ENCODE measurements at places on chromosomes 3 and 15. TPM values are rescaled to one million over a fixed set of nuclear protein-coding genes. Genes with fewer than 3 reads are reported as not detected.

GRCh38 chr3:139974809-139975425 is 39.9 kb downstream of the CLSTN2 start:
- no peaks in the 10 kb centered on the region for H3K27me3 ChIP-seq
- DNase-seq: no peak
- H3K4me3 ChIP-seq: no peak overlapping the region

The PPCDC gene
- polyA plus RNA-seq: 8.0 TPM

GRCh38 chr3:54988838-54989630 is 61.2 kb upstream of the LRTM1 start:
- no peak overlapping the region for H3K4me3 ChIP-seq
- H3K4me1 ChIP-seq: peaks cover 3% of the 10 kb centered on the region
- peak; percentile 85 for DNase-seq
- H3K36me3 ChIP-seq: no peaks in the 10 kb centered on the region

DNA sequence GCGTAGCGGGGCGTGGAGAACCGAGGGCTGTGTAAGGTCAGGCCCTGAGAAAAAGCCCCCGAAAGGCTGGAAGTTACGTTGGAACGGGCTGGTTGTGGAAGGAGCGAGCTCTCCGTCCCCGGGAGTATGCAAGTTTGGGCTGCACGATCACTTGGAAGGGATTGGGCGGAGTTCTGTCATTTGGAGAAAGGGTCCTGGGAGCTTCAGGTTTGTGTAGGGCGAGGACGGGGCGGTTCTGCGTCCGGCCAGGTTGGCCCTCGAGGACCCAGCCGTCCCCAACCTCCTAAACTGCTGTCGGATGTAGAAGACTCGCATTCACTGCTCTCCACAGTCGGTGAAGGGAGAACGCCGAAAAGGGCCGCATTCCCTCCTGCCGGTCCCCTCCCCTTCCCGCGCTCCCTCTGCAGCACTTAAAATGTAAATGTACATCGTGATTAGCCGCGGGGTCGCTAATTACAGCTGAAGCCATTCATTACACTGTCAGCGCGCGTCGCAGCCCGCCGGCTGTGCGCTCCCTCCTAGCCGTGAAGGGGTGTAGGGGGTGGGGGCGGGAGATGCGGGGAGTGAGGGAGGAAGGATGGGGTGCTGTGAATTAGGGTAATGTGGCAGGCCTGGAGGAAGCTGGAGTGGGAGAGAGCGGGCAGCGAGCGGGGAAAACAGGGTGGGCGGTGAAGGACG is 2.5 kb upstream of the RPP25 start:
- H3K27me3 ChIP-seq: peaks cover 14% of the 10 kb centered on the region
- H3K36me3 ChIP-seq: no peaks in the 10 kb centered on the region
- no peak overlapping the region for H3K27ac ChIP-seq
- H3K4me1 ChIP-seq: no peaks in the 10 kb centered on the region

DNA sequence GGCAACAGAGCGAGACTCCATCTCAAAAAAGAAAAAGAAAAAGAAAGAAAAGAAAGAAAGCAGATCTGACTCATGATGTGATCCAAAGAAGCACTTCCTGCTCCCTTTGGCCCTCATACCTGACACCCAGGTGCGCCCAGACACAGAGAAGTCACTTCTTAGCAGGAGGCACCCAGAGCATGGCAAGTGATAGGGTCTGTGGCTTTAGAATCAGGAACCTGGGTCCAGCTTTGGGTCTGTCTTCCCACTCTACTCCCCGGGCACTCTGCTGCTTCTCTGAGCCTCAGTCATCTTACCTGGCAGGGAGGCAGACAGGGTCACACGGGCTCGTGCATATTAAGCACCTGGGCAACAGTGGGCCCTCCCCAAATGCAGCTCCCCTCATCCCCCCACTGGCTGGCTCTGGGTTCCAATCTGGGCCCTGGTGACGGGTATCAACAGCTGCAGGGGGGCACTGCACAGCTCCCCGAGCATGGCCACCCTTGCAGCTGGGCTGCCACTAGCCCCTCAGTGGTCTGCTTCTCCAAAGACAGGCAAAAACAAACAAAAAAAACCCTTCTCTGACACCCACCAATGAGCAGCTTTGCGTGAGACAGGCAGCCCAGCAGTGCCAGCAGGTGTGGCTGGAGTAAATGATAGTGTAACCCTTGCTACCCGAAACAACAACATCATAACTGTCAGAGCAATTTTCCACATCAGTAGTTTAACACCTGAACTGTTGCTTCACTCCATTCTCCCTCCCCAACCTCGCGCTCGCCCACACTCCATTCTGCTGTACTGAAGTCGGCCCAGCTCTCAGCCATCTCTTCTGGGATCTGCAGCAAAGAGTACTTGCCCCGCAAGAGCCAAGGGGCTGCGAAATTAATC is 99.8 kb downstream of the MEGF11 start:
- H3K36me3 ChIP-seq: no peaks in the 10 kb centered on the region
- H3K27me3 ChIP-seq: peaks cover 5% of the 10 kb centered on the region
- H3K4me1 ChIP-seq: no peaks in the 10 kb centered on the region
- no peak overlapping the region for H3K27ac ChIP-seq

DNA sequence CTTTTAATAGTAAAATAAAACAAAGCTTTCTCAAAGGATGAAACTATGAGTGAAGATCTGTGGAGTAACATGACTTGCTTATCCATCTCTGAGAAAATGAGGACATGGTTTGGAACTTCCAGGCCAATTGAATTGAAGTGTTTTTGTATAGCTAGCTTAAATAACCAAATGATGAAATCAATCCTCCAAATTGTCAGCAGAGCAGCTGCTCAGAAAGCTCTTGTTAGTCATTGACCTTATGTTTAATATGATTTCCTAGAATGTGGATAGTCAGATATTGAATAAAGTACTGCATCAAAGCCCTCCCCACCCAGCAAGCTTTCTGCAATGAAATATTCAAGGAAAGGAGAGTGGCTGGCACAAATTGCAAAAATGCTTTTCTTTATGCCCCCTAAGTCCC is 437.2 kb downstream of the MFSD1 start:
- no peak overlapping the region for H3K27ac ChIP-seq
- no peaks in the 10 kb centered on the region for H3K36me3 ChIP-seq
- no peak overlapping the region for H3K4me3 ChIP-seq
- no peaks in the 10 kb centered on the region for H3K27me3 ChIP-seq

The TPRG1 gene
- 0.32 TPM for polyA plus RNA-seq

DNA sequence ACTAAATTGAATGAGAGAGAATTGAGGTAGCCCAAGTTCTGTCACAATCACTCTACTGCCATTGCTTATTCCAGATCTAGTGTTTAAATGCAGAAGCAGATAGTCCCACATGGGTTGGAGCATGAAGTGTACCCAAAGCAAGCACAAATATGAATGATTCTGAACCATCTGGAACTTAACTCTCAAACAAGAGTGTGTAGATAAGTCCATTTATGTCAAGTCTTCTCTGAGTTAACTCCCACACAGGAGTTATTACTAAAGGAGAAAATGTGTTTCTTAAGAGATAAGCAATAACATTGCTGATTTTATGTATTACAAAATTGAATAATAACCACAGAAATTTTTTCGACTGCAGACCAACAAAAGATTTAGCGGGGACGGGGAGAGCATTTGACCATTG is 33.6 kb downstream of the PAQR9 start:
- no peak overlapping the region for H3K4me3 ChIP-seq
- H3K27me3 ChIP-seq: peaks cover 6% of the 10 kb centered on the region
- no peak for DNase-seq
- no peak overlapping the region for H3K27ac ChIP-seq
- no peaks in the 10 kb centered on the region for H3K36me3 ChIP-seq

DNA sequence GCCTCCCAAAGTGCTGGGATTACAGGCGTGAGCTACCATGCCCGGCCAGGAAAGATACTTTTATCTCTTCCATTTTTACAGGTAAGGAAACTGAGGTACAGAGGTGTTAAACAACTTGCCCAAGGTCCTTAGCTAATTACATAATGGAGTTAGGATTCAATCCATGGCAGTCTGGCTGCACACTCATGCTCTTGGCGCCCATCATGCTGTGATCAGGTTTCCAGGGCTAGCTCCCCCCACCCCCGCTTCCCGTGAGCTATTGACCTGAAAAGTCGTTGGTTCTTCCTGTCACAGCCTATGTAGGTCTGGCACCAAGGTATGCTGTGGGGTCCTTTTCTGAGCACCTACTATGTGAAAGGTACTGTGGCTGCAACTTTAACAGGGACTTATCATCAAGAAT is 55.9 kb upstream of the LARS2 start:
- no peaks in the 10 kb centered on the region for H3K4me1 ChIP-seq
- H3K27ac ChIP-seq: no peak overlapping the region
- H3K27me3 ChIP-seq: peaks cover 27% of the 10 kb centered on the region

GRCh38 chr3:116515973-116516372 is 70.7 kb upstream of the LSAMP start:
- DNase-seq: no peak
- no peak overlapping the region for H3K4me3 ChIP-seq
- H3K36me3 ChIP-seq: no peaks in the 10 kb centered on the region
- H3K27me3 ChIP-seq: no peaks in the 10 kb centered on the region
- H3K27ac ChIP-seq: no peak overlapping the region

DNA sequence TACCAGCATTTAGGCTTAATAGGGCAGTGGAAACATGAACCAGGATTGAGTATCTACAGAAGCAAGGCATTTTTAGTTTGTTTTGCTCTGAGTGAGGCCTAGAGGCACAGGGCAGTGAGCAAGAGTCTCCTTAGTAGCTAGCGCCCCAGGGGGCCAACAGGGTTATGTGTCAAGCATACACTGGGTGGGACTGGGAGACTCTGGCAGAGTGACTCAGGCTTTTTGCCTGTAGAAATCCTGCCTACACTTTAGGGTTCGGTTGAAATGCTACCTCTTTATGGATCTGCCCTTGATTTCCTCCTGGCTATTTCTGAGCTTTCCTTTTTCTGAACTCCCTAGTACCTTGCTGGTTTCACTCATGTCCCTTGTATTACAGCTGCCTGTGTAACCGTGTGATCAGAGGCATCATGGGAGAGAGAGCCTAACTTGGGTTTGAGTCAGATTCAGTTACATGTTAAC is 72.2 kb downstream of the TOP2B start:
- peak; percentile 82 for DNase-seq
- H3K27ac ChIP-seq: peak overlapping the region; percentile 36
- no peaks in the 10 kb centered on the region for H3K36me3 ChIP-seq
- no peak overlapping the region for H3K4me3 ChIP-seq
- no peaks in the 10 kb centered on the region for H3K27me3 ChIP-seq

GRCh38 chr15:89761009-89761831 is 10.2 kb upstream of the MESP1 start:
- H3K27ac ChIP-seq: no peak overlapping the region
- no peak overlapping the region for H3K4me3 ChIP-seq
- no peaks in the 10 kb centered on the region for H3K27me3 ChIP-seq
- DNase-seq: no peak

- no peak overlapping the region for H3K27ac ChIP-seq
Measured at GRCh38 chr15:29162411-29162810, 107.2 kb downstream of the NSMCE3 start.

DNA sequence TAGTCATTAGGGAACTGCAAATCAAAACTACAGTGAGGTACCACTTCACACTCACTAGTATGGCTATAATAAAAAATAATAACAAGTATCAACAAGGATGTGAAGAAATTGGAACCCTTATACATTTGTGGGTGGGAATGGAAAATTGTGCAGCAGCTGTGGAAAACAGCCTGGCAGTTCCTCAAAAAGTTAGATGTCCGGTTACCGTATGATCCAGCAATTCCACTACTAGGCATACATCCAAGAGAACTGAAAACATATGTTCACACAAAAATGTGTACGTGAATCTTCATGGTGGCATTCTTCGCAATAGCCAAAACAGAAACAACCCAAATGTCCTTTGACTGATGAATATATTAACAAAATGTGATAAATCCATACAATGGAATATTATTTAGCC is 187.9 kb upstream of the LYSMD4 start:
- H3K27me3 ChIP-seq: no peaks in the 10 kb centered on the region
- H3K36me3 ChIP-seq: no peaks in the 10 kb centered on the region

The SLITRK3 gene
- not detected for polyA plus RNA-seq

DNA sequence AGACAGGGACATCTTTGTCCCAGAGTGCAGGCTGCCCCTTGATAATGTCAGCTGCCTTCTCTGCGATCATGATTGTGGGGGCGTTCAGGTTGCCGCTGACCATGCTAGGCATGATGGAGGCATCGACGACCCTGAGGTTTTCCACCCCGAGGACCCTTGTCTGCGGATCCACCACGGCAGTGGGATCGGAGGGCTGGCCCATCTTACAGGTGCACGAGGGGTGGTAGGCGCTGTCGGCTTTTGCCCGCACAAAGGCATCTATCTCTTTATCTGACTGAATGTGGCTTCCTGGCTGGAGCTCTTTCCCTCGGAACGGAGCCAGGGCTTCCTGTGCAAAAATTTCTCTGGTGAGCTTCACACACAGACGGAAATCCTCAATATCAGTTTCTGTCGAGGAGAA is 28.4 kb downstream of the CHDH start:
- H3K4me1 ChIP-seq: no peaks in the 10 kb centered on the region
- no peaks in the 10 kb centered on the region for H3K36me3 ChIP-seq
- no peak overlapping the region for H3K4me3 ChIP-seq
- no peak for DNase-seq
- no peak overlapping the region for H3K27ac ChIP-seq
- no peaks in the 10 kb centered on the region for H3K27me3 ChIP-seq

DNA sequence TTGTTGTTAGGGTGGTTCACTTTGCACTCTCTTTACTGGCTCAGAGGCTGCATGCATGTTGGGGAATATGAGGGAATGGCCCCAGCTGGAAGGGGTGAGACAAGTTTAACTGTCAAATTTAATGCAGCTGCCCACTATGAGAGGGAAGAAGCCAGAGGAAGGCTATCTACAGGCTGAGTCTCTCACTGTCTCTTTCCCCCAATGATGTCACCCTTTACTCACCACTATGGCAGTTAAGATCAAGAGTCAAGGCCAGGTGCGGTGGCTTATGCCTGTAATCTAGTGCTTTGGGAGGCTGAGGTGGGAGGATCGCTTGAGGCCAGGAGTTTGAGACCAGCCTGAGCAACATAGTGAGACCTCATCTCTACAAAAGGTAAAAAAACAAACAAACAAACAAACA is 12.2 kb upstream of the RBMS3 start:
- no peak overlapping the region for H3K4me3 ChIP-seq
- no peaks in the 10 kb centered on the region for H3K4me1 ChIP-seq
- DNase-seq: no peak
- H3K36me3 ChIP-seq: no peaks in the 10 kb centered on the region

GRCh38 chr15:78193731-78194567 is 40.4 kb downstream of the ACSBG1 start:
- no peak overlapping the region for H3K4me3 ChIP-seq
- DNase-seq: no peak
- H3K27me3 ChIP-seq: no peaks in the 10 kb centered on the region
- H3K36me3 ChIP-seq: no peaks in the 10 kb centered on the region
- no peak overlapping the region for H3K27ac ChIP-seq

GRCh38 chr3:71432044-71432975 is 151.2 kb downstream of the FOXP1 start:
- no peak overlapping the region for H3K4me3 ChIP-seq
- no peaks in the 10 kb centered on the region for H3K27me3 ChIP-seq
- no peaks in the 10 kb centered on the region for H3K36me3 ChIP-seq
- peaks cover 6% of the 10 kb centered on the region for H3K4me1 ChIP-seq
- H3K27ac ChIP-seq: no peak overlapping the region
- peak; percentile 50 for DNase-seq
